ENCODE measurements at places on chromosomes 1 and 21. TPM values are rescaled to one million over a fixed set of nuclear protein-coding genes. Genes with fewer than 3 reads are reported as not detected.

DNA sequence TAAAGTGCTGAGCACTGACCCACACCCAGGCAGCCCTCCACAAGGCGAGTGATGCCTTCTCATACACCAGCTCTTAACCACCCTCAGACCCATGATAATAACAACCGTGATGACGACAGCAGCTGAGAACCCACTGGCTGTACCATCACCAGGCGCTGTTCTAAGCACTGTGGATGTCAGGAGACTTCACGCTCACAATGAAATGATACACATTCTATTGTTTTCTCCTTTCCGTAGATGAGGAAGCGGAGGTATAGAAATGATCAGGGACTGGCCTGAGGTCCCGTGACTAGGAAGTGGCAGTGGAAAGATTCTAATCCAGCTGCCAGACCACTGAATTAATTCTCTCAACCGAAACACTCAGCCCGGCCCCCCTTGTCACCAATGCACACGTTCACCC is 32.6 kb downstream of the SDC3 start:
- no peak for DNase-seq

GRCh38 chr21:36690628-36691554 is 8.0 kb upstream of the SIM2 start:
- no peak for DNase-seq

GRCh38 chr1:170445096-170445495 is 86.9 kb upstream of the GORAB start:
- no peak for DNase-seq

GRCh38 chr1:175062858-175063257 is 4.8 kb upstream of the TNN start:
- no peak for DNase-seq

- no peak for DNase-seq
These were observed 29.7 kb downstream of the ECE1 start for GRCh38 chr1:21260405-21261125.

DNA sequence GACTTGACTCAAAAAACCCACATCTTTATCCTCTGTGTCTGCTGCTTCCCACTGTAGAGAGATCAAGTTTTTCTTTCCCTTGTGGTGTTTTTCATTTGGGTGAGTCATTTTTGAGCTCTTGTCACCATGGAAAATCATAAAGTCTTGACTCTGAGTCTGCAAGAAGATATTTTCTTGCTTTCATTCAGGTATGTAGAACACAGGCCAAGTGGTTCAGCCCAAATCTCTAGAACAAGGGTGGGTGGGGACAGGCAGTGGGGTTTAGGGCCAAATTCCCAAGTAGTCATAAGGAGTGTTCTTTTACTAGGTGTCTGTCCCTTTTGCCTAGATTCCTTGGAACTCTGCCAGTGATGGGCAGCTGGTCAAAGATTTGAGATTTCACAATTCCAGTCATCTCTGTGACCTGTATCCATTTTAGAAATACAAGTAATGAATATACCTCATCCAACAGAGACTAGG is 21.5 kb upstream of the ARHGAP29 start:
- DNase-seq, result no peak

Gene AMY2A
- 2.7 TPM for total RNA-seq

Gene AKNAD1
- total RNA-seq, result not detected

Gene DRAXIN
- total RNA-seq, result not detected

Gene ROR1
- 12.3 TPM for total RNA-seq

GRCh38 chr1:44425341-44426082 is 20.5 kb downstream of the RNF220 start:
- DNase-seq, result no peak

Gene SPATA17
- total RNA-seq, result not detected

Gene ATAD3C
- 0.51 TPM for total RNA-seq

DNA sequence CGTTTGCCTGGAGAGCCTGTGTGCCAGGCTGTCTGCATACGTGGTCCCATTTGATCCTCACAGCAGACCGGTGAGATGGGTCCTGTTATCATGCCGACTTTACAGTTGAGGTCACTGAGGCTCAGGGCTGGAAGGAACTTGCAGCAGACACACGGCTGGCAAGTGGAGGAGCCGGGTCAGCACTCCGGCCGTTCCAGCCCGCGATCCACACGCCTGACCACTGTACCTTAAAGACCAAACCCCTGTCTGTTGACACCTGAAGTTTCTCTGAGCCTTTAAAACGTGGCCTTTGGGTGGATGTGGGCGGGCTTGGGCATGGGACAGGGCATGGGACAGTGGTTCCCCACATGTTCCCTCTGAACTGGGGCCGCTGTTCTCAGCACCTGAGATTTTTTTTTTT is 171.5 kb upstream of the TMEM51 start:
- DNase-seq, result no peak

Gene AK5
- not detected for total RNA-seq

All from mesenteric fat pad (tissue), 1 donor.